Mucosa of descending colon (tissue), 3 donors: ENCODE measurements at places on chromosomes 4 and X. TPM values are rescaled to one million over a fixed set of nuclear protein-coding genes. Genes with fewer than 3 reads are reported as not detected.

SLC10A4 gene
- total RNA-seq, result 2.1 TPM

- no peak for DNase-seq
Measured at GRCh38 chr4:89071311-89071710, 14.3 kb upstream of the FAM13A start.

- DNase-seq, result no peak
Measured at GRCh38 chr4:173360587-173361221, 10.1 kb upstream of the SAP30 start.

DNA sequence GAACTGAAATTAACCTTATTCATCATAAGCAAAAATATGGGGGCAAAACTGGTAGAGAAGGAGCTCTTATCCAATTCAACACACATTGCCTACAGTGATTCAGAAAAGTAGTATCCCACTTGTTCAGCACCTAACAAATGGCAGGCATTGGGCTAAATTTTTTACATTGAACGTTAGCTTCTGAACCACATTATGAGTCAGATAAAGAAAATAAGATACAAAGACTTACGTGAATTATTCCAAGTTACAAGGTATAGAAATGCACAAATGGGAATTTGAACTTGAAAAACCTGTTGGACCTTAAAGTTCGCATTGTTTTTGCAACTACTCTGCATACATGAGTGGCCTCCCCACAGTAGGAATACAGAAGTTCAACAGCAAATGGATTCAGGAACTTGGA lies 210.6 kb downstream of the LDB2 start:
- DNase-seq, result no peak
